ENCODE measurements at places on chromosomes 11 and 22.

DNA sequence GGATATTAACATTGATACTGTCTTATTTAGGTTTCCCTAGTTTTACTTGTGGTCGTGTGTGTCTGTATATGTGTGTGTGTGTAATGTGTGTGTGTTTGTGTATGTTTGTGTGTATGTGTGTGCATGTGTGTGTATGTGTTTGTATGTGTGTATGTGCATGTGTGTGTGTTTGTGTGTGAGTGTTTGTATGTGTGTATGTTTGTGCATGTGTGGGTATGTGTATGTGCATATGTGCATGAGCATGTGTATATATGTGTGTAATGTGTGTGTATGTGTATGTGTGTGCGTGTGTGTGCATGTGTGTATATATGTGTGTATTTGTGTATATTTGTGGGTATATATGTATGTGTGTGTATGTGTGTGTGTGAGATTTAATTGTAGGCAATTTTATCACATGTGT is 17.3 kb upstream of the DNAL4 start:
- DNase-seq: no peak

DNA sequence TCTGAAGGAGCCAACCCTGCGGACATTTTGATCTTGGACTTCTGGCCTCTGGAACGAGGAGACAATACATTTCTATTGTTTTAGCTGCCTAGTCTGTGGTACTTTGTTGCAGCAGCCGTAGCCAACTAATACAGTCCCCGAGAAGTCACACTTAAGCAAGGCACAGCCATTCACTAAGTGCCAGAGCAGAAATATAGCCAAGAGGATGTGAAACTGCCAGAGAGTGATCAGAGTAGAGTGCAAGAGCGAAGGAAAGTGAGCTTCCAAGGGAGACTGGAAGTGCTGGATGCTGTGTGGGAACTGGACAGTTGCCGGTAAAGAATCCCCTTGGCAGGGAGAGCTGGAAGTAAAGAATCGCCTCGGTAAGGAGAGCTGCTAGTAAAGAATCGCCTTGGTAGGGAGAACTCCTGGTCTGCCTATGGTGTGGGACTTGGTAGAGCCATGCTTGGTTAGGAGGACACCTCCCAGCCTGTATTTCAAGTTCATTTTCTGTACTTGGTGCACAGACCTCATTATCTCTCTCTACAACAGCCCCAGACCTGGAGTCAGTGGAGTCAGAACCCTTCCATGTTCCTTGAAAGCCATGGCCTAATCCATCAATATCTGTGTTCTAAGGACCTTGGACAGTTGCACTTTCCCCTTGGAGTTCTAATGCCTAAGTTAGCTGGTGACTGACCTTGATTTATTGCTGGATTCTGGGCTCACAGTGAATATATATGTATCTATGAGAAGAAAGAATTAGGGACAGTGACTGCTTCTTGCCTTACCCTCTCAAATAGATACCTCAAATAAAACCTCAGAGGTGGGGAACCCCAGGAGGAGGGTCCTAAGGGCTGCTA is 162.1 kb downstream of the LDLRAD3 start:
- no peak for DNase-seq

DNA sequence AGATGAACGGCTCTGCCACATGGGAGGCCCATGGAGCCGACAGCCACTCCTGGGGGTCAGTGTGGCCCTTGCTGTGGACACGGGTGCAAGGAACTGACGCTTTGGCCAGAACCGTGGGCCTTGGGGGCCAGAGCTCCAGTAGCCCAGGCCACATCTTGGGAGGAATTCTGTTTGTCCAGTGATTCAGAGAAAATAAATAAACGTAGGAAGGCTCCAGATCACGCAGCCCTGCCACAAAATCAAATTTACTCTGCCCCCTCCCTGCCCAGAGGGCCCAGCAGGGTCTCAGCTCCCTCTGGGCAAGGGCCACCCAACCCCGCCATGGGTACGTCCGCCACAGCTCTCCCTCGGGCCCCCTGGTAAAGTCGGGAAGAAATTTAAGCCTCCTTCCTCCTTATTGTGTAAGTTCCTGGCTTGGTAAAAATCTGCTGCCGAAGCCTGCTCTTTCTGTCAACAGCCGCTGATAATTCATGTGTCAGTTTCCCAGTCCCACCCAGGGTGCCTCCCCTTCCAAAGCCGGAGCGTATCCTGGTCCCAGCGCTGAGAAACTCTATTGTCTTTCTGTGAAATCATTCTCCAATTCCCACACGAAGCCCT is 6.9 kb upstream of the MUC5AC start:
- peak; percentile 65 for DNase-seq

DNA sequence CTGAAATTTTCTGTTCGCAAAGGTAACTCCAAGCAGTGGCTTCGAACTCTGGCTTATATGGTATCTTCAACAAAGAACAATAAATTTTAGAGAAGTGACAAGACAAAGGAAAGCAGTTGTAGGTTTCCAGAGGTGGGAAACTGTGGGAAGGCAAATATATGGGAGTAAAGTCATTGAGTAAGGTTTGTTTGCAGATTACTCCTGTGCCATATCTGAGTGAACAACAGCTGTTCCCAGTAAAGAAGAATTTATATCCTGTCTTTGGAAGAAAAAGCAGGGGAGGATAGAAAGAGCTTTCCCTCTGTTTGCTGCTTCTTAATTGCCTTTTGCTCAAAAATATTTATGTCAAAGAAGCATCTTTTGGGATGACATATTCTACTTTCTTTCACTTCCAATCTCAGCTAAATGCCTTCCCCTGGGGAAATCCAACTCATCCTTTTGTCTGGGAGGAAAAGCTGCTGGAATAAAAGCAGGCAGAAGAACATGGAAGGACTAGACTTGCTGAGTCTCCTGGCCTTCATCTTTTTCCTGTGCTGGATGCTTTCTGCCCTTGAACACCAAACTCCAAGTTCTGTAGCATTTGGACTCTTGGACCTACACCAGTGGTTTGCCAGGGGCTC is 10.4 kb upstream of the RCN1 start:
- DNase-seq: no peak

DNA sequence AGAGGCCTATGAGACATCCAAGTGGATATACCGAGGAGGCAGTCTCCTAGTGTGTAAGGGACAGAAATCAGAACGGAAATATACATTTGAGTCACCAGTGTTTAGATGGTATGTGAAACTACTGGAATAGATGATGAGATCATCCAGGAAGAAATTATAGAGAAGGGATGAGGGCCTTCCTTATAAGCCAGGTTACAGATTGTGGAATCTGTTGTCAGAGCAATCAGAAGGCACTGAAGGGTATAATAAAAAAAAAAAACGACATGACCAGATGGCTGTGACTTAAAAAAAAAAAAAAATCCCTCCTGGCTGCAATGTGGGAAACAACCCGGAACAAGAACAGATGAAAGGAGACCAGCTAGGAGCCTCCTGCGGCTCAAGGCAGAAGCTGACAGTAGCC is 2.7 kb downstream of the MAJIN start:
- peak; percentile 29 for DNase-seq

DNA sequence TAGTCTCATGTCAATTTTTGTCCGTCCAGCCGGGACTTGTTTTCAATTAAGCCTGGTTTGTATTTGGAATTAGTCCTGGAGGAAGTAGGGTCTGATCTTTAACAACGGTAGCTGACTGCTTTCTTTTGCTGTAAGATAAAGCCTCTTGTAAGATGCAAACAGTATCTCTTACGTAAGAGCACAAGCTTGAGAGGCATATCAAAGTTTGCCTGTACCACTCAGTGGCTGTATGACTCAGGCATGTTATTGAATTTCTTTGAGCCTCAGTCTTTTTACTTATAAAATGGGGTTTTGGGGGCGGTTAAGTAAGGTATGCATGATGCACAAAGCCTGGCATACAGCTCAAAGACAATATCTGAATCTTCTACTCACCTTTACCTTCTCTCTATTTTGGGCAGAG is 198.4 kb upstream of the NARS2 start:
- peak; percentile 25 for DNase-seq

GRCh38 chr11:23875176-23875850 is 621.5 kb upstream of the LUZP2 start:
- DNase-seq: peak; percentile 55

DNA sequence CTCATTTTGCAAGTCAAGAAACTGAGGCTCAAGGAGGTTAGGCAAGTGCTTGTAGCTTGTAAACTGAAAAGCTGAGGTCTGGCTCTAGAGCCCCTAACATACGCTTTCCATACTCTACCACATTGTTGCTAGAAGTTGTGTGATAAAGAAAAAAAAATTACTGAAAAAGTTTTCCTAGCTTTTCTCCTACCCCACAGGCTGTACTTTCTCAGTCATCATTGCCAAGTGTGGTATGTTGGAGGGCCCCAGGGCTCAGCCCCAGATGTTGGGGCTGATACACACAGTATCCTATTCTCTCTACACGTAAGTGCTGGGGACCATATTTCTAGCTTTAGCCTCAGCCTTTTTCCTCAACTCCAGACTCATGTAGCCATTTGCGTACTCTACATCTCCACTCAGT is 16.0 kb downstream of the KREMEN1 start:
- DNase-seq: no peak

GRCh38 chr11:16356057-16356760 is at the start of gene SOX6:
Gene SOX6, minus strand, starts transcription at chr11:16356546. Its CDS starts 15,298 bp downstream, at chr11:16341248.
- no peak for DNase-seq

- DNase-seq: no peak
Observed at GRCh38 chr22:42064629-42065028, 6.0 kb downstream of the NAGA start.

GRCh38 chr11:116175707-116176106 is 597.1 kb downstream of the BUD13 start:
- DNase-seq: no peak

GRCh38 chr11:125164422-125165110 is at the start of gene PKNOX2:
Gene PKNOX2, plus strand, starts transcription at chr11:125164751. Its CDS starts 186,555 bp downstream, at chr11:125351306.
- DNase-seq: peak; percentile 85

- no peak for DNase-seq
Observed at GRCh38 chr22:17789379-17790200, 15.3 kb upstream of the BID start.

DNA sequence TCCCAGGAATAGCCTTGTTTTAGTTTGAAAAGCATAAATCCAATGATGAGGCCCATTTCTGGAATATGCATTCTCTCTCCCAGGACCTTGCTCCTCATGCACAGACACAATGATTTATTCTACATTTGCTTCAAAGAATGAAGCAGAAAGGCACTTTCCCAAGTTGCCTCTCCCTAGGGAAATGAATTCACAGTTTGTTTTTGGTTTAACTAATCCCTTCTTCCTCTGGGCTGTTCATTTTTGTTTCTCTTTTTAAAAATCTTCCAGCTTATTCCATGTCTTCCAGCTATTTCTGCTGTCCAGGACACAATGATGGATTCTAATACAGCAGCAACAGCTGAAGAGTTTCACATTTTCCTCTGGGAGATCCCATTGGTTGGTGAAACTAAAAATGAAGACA is 1529.2 kb upstream of the TENM4 start:
- no peak for DNase-seq

- DNase-seq: no peak
Observed at GRCh38 chr11:45796461-45796861, 8.5 kb upstream of the SLC35C1 start.

DNA sequence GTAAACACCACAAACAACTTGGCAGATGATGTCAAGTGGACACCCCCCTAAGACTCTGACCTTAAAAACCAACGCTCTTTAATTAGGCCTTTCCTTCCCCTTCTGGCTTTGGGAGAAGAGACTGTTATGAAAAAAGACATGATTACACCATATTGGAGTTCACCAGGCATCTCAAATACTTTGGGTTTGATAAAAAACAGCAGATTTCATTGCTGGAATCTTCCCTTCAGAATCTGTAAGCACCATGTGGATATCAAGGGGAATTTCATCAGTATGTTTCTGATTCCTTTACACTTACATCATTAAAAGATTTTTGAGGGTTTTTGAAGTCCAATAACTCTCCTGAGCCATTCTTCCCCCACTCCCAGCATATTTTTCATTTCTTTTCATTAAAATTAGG is 85.6 kb downstream of the KIRREL3 start:
- peak; percentile 1 for DNase-seq

DNA sequence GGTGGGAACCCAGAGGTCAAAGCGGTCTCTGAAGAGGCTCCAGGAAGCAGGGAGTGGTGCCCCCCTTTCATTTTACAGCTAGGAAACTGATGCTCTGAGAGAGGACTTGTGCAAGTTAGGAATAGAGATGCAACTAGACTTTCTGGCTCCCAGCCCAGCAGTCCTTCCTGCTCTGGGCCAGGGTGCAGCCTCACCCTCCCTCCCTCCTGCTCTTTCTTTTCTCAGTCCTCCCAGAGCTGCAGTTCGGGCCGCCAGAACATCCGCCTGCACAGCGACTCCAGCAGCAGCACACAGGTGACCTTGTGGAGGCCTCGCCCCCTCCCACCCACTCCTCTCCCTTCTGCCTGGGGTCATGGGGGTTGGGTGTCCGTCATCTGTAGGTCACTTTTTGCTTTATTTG is 51.5 kb downstream of the LHFPL7 start:
- peak; percentile 90 for DNase-seq

DNA sequence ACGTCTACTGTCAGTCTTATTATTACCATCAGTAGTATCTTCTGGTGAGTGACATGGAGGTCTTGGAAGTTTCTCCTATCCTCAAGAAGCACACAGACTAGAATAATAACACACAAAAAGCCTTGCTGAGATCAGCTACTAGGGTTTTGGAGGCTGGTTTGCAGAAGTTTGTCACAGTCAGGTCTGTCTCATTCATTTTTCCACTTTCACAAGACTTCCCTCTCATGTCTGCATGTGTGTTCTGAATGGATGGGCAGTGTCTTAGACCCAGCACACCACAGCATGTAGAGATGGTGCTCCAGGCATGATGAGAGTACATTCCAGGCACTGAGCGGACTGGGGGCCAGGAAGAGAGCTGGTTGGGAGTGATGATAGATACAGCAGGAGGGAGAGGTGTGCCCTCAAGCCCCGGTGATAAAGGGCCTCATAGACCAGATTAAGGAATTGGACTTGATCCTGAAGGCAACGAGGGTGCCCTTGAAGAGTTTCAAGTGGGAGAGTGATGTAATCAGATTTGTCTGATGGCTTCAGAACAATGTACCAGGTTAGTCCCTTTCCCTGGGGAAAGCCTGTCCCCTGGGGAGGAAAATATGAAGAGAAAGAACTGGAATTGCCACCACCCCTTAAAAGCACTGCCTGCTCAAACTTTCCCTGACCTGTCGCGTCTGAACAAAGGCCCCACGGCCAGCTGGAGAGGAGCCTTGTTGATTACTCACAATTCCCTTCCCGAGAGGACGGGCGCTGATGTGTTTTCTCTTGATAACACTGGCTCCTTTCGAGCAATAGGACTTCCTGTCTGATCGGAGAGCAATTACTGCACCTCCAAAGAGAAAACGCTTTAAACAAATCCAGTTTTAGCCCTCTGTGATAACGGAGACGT is 45.1 kb upstream of the LMO2 start:
- peak; percentile 57 for DNase-seq

DNA sequence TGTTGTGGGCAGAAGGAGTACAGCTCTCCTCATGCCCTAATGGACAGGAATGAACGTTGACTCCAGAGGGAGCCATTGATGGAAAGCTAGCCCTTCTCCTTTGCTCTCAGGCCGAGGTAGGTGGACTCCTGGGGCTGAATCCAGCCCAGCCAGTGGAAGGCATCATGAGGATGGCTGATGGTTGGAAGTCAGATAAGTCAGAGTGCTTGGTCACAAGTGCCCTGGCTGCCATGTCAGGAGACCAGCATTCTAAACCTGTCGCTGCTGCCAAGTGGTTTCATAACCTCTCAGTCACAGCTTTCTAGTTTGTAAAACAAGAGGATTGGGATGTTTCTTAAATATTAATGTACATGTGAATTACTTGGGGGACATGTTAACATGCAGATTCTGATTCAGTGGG is 32.3 kb downstream of the PIWIL4 start:
- no peak for DNase-seq
